ENCODE measurements at places on chromosomes 16 and 17.

DNA sequence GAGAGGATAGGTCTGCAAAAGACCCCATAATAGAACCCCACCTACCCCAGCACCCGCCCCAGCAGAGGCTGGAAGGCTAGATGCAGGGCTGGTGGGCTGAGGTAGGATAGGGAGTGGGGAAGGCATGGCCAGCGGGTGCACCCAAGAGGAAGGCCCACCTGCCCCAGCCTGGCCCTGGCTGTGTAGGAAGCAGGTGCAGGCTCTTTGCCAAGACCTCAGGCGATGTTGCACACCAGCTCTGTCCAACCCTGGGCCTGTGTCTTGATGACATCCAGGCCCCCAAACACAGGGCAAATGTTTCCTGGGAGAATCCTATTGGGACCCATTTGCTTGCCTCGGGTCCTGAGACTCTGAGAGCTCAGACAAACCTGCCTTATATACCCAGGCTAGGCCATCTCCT is 12.2 kb downstream of the UNC119 start:
- DNase-seq, result no peak

DNA sequence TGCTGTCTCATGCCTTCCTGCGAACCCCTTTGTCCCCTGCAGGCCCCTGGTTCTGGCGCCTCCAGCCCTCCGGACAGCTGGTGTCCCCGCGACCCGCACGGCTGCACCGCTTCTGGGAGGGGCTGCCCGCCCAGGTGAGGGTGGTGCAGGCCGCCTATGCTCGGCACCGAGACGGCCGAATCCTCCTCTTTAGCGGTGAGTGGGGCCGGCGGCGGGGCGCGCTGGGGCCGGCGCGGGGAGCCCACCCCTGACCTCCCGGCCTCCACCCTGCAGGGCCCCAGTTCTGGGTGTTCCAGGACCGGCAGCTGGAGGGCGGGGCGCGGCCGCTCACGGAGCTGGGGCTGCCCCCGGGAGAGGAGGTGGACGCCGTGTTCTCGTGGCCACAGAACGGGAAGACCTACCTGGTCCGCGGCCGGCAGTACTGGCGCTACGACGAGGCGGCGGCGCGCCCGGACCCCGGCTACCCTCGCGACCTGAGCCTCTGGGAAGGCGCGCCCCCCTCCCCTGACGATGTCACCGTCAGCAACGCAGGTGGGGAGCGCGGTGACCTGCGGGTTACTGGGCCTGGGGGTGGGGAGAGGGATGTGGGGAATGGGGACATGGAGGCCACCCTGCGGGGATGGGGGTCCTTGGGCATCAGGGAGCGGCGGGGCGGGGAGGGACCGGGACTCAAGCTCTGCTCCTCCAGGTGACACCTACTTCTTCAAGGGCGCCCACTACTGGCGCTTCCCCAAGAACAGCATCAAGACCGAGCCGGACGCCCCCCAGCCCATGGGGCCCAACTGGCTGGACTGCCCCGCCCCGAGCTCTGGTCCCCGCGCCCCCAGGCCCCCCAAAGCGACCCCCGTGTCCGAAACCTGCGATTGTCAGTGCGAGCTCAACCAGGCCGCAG is 7.1 kb upstream of the IL32 start:
- no peak for DNase-seq

- DNase-seq, result no peak
These were observed 165.8 kb upstream of the AXIN2 start for GRCh38 chr17:65727246-65727645.

DNA sequence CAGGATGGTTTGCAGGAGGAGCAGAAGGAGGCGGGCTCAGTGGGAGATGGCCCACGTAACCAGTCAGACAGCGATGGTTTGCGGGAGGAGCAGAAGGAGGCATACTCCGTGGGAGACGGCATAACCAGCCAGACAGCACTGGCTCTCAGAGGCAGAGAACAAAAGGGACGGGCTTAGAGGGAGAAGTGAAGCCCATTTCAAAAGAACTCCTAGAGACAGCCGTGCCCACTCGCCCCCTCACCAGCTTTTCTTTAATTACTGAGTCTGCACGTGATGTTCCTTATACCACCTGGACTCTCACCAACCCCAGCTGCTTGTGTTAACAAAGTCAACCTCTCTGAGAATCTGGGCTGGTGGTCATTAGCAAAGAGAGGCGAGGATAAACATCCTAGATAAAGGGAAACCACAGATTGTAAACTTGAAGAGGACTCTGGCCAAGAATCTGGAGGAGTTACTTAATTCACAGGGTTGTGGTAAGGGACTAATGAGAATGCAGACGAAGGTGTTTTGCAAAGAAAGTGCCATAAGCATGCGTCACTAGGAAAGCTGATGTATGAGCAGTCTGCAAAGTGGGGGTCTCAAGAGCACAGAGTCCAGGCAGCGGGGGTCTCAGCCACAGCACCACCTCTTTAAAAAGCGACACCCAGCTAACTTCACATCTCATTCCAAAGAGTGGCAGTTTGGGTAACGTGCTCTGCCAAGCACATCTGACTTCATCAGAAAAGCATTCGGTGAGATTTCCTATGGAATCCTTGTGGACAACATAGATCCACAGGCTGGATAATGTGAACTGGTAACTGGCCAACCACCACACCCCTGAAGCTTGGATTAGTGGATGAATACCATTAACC is 51.7 kb downstream of the NXN start:
- DNase-seq, result no peak

DNA sequence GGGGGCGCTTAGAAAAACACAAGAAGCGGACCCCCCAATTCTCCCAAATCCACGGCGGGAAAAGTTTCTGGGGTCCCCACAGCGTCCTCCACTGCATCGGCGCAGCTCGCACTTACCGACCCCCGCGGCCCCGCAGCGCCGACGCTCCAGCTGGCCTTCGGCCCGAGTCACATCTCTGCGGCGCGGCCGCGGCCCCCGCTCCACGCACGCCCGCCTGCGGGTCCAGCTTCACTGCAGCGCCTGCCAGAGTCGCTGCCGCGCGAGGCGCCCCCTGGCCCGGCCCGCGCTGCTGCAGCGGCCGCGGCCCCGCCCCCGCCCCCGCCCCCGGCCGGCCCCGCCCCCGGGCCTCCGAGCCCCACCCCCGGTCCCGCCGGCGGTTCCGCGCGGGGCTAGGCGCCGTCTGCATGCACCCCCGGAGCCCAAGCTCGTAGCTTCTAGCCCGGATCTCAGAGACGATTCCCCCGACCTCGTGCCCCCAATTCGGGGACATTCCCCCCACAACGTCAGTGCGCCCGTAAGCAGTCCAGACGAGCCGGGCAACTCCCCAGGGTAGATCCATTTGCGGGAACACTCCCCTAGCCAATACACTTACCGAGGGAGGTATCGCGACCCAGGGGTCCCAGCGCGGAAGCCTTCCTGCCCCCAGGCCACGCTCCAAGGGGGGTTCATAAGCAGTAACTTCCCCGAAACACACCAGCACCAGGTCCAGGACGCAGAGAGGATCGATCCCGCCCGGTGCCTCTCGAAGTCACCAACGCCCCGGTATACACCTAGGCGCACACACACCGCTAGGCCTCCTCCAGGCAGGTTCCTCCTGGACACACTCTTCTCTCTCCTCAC is at the start of gene GPRC5B:
TSS of gene GPRC5B (minus strand) at position 238 of the 840 bp plus-strand sequence. CDS start 12,003 bp downstream, outside the sequence.
- peak; percentile 34 for DNase-seq

GRCh38 chr17:37234106-37234505 is 141.7 kb upstream of the C17orf78 start:
- no peak for DNase-seq

DNA sequence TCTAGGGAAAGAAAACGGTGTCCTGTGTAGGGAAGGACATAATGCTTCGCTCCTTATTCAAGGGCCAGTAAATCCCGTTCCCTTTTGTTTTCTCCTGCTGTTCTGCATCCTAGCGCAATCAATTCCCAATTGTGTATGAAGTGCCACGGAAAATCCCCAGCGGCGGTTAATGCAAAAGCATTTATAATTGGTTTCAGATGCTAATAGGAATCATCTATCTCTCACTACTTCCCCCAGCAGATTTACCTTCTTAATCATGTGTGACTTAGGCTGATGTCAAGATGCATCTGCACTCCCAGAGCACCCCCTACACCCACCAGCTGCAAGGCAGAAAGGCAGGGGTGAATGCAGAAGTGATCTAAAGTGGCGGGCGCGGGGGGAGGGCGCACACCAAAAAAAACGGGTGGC is 32.7 kb upstream of the SSTR2 start:
- no peak for DNase-seq

GRCh38 chr17:46191322-46192188 is 1.7 kb downstream of the KANSL1 start:
- no peak for DNase-seq

DNA sequence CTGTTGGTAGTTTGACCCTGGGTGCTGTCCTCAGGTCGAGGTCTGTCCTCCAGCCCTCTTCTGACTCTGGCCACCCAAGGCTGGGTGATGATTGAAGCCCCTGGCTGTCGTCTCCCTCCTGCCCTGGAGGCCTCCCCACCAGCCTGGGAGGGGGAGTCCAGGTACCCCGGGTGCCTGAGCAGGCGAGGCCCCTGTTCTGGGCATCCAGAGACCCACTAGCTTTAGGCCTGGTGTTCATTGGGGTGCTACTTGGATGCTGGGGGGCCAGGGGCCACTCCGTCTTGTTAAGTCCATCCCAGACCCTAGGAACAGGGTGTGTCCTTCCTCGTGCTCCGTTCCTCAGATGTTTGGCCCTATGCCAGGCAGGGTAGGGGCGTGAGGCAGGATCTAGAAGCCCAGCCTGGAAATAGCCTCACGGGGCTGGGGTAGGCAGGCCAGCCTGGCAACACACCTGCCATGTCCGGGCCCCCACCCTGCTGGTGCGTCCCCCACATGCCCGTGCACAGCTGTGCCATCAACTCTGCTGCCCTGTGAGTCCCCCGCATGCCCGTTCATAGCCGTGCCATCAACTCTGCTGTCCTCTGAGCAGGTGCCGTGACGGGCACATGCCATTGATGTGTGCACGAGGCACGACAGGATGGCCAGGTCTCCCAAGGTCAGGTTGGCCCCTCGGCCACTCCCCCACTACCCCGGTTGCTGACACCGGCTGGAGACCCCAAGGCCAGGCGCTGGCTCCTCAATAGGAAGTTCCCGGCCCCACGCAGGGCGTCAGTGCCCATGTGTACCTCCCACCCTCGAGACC is 36.9 kb downstream of the GINS2 start:
- no peak for DNase-seq

- DNase-seq, result no peak
These were observed 2.9 kb upstream of the ABCA6 start for GRCh38 chr17:69144331-69145255.

DNA sequence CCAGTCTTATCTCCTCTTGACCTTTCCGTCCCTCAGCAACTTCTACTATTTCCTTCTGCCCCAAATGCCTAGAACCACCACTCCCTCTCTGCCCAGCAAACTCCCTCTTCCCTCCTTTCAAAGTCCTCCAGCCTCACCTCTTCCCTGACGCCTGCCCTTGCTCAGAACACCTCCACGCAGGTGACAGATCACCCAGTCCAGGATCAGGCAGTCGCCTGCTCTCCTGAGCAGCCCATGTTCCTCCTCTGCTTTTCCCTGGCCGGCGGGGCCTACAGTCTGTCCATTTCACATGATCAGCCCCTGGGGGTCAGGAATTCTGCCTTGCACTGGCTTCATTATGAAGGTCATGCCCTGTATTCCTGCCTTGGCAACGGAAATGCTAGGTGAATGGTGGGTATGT is 422 bp downstream of the CD300LF start:
- DNase-seq, result no peak

- DNase-seq, result no peak
These were observed 161.7 kb downstream of the IRF8 start for GRCh38 chr16:86060381-86061317.

Measured in stimulated activated CD4-positive, alpha-beta T cell treated with anti-CD3 and anti-CD28 coated beads, Interleukin-15, amount 100 ng/mL, for 1 hour (primary cell).